ENCODE measurements at places on chromosomes 12 and 14. TPM values are rescaled to one million over a fixed set of nuclear protein-coding genes. Genes with fewer than 3 reads are reported as not detected.
A peak's percentile ranks its signal among the peaks of the same experiment; 100 is the strongest.

- H3K27me3 ChIP-seq = no peaks in the 10 kb centered on the region
- H3K4me3 ChIP-seq = peak within 1 kb of the TSS; percentile 44
- peak; percentile 99 for DNase-seq
- H3K36me3 ChIP-seq = peaks cover 26% of the 10 kb centered on the region
- H3K27ac ChIP-seq = peak within 1 kb of the TSS; percentile 92
Observed at GRCh38 chr14:24114532-24115421, at the start of the genes DCAF11 and NRL. TSS of gene DCAF11 (plus strand) at chr14:24114777. CDS start at chr14:24115595, 818 bp downstream. TSS of gene NRL (minus strand) at chr14:24114949. CDS start at chr14:24082848, 32,101 bp downstream.

GRCh38 chr14:20306079-20306423 lies 300 bp upstream of the TTC5 start:
- H3K36me3 ChIP-seq = peaks cover under 1% of the 10 kb centered on the region
- peaks cover 6% of the 10 kb centered on the region for H3K4me1 ChIP-seq
- H3K27me3 ChIP-seq = no peaks in the 10 kb centered on the region

The SOX5 gene
- 6.8 TPM for polyA plus RNA-seq

DNA sequence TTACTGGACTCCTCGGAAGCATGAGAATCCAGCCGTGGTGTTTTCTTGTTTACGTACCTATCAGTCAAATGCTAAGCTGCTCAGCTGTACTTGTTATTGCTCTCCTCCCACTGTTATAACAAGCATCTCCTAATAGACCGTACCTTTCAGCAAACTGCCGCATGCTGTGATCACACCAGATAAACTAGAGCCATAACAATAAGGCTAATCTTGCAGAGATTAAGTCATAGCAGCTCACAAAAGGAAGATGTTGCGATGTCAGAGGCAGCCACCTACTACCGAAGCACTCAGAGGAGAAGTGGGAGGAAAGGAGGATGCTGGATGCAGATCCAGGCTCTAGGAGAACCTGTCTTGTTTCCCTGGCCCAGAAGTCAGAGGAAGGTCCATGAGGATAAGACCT lies 196.0 kb downstream of the GALC start:
- no peak overlapping the region for H3K4me3 ChIP-seq
- peaks cover 20% of the 10 kb centered on the region for H3K4me1 ChIP-seq
- H3K36me3 ChIP-seq = no peaks in the 10 kb centered on the region
- no peak for DNase-seq

DNA sequence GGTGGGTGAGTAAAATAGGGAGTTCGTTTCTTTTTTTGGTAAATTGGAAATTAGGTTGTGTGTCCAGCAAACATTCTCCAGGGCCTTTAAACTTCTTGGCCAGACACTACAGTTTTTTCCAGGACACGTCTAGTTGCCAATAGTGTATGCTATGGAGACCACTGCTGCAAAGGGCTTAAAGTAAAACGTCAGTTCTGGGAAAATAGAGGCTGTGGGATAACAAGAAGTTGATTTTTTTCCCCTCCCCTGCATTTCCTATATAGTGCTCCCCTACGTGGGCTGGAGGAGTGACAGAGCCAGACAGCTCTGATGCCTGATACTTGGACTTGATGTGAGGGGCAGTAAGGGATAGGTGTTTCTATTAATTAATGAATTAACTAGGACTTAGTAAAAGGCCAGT lies 2.4 kb downstream of the ACVR1B start:
- no peaks in the 10 kb centered on the region for H3K27me3 ChIP-seq
- peak overlapping the region; percentile 70 for H3K27ac ChIP-seq
- peak overlapping the region; percentile 96 for H3K4me3 ChIP-seq
- peaks cover 46% of the 10 kb centered on the region for H3K4me1 ChIP-seq
- no peak for DNase-seq

DNA sequence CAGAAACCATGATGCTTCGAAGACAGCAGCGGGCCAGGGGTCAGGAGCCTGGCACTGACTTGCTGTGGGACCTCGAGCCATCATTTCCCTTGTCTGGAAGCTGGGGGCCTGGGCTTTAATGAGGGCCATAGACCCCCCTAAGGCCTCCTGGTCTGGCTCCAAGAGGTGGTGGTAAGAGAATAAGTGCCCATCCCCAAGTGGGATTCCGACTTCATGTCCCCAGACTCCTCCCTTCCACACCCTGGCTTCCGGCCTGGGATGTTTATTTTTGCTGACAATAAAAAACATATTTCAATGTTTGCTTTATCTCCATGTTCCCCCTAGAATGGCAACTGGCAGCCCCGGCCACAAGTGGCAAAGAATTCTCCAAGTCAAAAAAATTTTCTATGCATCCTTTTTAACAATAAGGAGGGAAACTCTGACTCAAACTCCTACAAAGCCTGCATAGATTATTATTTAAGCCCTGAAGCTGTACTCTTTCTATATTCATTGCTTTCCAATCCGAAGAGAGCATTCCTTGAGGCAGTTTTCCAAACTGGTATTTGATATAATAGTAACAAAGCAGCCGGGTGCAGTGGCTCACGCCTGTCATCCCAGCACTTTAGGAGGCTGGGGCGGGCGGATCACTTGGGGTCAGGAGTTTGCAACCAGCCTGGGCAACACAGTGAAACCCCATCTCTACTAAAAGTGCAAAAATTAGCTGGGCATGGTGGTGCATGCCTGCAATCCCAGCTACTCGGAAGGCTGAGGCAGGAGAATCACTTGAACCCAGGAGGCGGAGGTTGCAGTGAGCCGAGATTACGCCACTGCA lies 84.0 kb downstream of the ITPK1 start:
- H3K36me3 ChIP-seq = no peaks in the 10 kb centered on the region
- H3K4me1 ChIP-seq = peaks cover 33% of the 10 kb centered on the region

The SMARCD1 gene
- 45.1 TPM for polyA plus RNA-seq

Measured in cardiac muscle cell (in vitro differentiated cells and primary cell).